ENCODE measurements at places on chromosomes 4 and X.

GRCh38 chrX:56744996-56745395, 16.0 kb downstream of the NBDY start:
- DNase-seq, result no peak

GRCh38 chrX:56564164-56564885, 898 bp downstream of the UBQLN2 start:
- DNase-seq, result no peak

GRCh38 chrX:20968996-20969395, 405.2 kb upstream of the CNKSR2 start:
- no peak for DNase-seq

DNA sequence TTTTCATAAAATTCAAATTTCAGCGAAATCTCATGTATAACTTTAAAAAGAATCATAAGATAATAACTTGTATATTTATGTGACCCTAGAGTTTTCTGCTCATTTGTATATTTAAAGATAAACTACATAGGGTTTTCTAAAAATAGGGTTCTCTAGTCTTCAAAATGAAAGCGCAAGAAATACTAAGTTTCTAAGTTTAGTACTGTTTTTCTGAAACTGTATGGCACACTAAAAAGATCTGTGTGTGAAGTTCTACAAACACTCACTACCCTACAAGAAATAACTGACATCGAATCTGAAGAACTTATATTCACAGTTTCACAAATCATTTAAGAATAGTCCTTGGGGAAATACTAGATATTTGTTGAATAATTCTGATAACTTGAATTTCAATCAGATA, 38.7 kb upstream of the NDST4 start:
- DNase-seq, result no peak

DNA sequence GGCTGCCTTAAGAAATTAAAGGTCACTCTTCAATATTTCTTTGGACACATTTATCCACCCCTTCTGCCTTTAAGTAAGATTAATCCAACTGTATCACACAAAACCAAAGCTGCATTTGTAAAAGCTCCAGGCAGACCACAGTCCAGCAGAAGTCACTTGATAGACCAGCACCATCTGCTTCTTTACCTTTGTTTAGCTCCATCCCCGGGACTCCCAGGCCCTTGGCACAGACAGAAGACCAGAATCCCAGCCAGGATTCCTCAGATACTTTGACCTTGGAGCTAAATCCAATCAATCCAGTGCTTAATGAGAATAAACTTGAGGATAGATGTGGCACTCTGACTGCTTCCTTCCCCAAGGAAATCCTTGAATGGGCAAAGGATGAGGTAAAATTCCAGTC, 333.1 kb upstream of the RASGEF1B start:
- no peak for DNase-seq

DNA sequence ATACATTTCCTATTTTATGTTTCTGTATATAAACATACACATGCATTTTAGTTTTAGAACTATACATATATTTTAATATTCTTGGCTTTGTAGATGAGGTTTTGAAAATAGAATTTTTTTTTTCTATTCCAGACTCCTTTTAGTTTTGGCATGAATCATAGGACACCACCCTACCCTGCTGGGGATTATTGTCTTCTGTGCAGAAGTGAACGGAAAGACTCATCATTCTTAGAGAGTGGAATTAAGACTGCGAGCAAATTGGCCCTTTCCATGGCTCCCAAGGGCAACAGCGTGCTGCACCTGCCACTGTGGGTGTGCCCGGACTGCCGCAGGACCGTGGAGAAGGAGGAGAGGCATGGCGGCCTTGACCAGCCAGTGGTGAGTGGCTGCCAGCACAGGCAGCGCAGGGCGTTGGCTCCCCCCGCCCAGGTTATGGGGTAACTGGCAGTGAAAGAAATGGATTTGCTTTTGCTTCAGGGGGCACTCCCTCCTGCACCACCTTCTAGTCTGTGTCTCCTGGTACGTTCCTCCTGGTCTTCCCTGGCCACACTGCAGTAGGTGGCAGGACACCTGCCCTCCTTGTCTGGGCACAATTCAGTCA, 59.6 kb downstream of the FAM193A start:
- DNase-seq, result no peak

DNA sequence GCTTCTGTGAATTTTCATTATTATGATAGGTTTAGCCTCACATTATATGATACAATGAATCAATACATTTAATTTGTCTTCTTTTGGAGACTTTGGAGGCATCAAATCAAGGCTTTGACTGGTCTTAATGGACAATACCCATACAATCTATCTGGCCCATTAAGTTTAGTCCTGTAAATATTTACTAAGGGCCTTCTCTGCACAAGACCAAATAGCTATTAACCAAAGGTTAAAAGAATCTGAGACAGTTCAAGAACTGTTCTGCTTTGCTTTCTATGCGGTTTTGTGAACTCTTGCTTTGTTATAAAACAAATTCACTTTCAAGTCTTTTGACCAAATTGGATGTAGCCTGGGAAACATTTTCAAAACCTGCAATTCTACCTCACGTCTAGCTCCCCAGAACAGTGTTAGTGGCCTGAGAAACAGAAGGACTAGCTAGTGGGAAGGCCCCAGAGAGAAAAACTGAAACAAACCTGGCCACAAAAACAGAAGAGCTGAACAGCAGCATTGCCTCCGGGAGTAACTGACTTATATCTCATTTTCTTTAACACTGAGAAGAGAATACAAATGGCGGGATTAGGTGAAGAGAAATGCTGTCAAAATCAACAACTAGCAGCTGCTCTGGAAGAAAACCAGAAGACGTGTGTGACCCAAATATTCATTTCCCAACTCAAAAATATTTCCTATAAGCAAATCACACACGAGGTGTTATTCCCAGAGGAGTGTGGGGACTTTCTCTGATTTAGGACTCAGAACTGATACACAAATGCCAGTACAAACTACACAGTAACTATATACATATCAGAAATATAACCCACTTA, 548 bp downstream of the TLR1 start:
- DNase-seq, result no peak

DNA sequence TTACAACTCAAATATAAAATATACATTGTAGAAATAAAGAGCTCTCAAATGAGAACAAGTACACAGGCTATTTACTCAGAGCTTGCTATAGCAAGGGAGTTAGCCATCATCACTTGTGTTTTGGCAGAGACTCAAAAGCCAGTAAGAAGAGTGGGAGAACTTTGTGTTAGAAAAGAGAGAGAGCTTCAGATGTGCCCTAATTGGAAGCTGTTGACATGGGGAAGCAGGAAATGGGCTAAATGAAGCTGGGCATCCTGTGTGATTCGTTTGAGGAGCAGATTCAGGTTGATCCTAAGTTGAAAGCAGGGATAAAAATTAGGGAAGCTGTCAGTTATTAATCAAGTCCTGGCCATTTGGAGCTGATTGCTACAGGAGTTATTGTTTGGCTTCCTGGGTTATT, 207.4 kb upstream of the MAOA start:
- no peak for DNase-seq

DNA sequence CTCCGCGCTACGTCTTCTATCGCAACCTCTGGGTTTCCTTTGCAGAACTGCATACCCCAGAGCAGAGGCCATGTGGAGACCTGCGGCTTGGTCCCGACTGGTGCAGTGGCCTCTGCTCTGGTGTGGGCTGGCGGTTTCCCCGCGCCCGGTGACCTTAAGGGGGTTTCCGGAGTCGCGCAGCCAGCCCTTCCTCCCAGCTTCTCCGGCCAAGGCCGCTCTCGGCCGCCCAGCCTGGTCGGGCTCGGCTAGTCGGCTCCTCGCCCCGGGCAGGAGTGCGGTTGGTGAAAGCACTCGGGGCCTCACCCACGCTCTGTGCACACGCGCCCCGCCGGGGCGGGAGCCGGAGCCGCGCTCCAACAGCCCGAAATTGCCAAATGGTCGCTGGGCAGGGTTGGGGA, 84.9 kb downstream of the BCOR start:
- no peak for DNase-seq

DNA sequence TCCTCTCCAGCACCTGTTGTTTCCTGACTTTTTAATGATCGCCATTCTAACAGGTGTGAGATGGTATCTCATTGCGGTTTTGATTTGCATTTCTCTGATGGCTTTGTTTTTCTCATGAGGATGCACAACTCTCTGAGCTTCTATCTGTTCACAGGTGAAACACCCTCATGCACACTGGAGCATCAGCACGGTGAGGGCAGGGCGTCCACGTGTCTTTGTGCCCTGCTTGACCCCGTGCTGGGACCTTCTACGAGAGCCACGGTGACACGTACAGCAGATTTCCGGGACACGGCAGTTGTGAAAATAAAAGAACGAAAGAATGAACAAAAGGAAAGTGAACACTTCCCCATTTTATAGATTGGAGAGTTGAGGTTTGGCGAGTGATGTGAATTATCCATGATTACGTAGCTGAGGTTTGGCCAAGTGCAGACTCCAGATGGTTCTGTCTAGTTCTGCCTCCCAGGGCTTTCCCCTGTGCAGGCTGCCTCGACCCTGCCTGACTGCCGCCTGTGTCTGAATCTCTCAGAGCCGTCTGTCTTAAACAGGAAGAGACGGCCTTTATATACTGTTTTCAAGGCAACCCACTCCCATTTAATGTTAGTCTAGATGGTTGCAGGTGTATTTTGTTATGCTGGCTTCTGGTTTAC, 67.8 kb upstream of the SORBS2 start:
- DNase-seq, result no peak

DNA sequence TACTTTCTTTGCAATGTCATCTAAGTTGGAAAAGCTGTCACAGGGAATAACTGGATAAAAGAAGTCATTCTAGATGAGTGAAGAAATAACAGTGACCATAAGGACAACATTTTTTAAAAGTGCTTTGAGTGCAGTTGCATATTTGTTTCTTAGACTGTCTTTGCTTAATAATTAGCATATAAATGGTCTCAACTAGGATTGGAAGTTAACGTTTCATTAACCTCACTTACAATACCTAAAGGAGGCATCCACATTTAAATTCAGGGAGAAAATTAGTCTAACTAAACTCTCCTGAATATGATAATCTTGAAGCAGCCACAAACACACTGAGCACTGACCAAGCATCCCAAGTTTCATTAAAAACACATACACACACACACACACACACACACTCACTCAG, 780.7 kb downstream of the PCDH18 start:
- no peak for DNase-seq

- DNase-seq, result no peak
These were observed 53.5 kb downstream of the PTTG2 start for GRCh38 chr4:38013461-38014366.

- no peak for DNase-seq
These were observed 151.1 kb upstream of the TBC1D9 start for GRCh38 chr4:140906993-140907962.

DNA sequence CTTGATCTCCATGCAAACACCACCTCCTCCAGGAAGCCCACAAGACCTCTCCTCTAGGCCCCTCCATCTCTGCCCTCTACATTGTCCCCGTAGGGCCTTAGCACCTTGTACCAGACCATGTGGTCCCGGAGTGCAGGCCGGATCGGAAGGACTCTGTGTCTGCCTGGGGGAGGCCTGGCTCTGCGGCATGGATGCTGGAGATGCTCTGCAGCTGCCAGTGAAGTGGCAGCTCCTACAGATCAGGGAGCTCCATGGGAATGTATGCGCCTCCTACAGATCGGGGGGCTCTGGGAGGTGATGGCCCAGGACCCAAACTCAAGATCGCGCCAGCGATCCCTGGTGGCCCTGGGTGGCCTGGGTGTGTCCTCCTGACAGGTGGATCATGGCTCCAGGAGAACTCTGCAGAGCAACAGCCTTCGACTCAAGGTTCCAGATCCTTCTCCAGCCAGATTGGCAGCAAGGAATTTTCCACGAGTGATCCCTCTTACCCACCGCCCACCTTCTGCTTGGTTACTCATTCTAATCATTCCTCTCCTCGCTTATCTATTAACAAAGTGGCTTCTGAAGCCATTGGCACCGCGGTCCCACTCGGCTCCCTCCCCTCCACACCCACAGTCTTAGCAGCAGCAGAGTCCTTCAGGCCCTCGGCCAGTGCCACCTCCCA, 67.3 kb downstream of the ADRA2C start:
- no peak for DNase-seq

- DNase-seq, result no peak
These were observed 24.2 kb downstream of the MAGED1 start for GRCh38 chrX:51917604-51918003.

- no peak for DNase-seq
These were observed 448.7 kb downstream of the MID1IP1 start for GRCh38 chrX:39249999-39250398.

DNA sequence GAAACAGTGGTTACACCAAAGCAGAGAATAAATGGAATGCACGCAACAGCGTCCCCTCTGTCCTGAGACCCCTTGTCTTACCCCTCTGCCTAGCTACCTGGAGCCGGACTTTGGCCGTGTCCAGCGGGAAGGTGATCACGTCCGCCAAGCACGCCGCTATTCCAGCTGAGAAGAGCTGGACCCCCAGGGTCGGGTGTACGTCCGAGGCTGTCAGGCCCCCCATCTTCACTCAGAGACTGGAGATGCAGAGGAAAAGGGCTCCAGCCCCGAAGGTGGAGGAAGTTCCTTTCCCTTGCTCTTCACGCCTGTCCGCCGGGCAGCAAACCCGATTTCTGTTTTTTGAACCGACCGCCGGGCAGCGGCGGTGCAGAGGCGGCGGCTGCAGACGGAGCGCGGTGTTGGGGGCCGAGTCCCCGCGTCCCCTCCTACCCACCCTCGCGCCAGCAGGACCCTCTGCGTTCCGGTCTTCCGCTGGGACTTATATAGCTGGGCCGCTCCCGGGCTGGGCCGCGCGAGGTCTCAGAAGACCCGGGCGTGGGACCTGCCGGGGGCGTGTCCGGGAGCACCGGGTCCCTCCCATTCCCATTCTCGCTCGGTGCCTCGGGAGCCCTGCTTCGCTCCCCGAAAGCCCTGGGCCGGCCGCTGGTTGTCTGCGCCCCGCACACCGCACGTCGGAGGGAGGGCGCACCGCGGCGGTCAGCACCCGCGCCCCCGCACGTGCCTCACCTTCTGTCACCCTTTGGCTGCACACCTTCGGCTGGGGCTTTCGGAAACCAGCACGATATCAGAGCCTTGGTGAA, at the start of gene UCP1:
Gene UCP1 (minus strand): TSS at position 455 of the 800 bp plus-strand sequence. CDS start 232 bp downstream, at position 223.
- DNase-seq, result no peak

DNA sequence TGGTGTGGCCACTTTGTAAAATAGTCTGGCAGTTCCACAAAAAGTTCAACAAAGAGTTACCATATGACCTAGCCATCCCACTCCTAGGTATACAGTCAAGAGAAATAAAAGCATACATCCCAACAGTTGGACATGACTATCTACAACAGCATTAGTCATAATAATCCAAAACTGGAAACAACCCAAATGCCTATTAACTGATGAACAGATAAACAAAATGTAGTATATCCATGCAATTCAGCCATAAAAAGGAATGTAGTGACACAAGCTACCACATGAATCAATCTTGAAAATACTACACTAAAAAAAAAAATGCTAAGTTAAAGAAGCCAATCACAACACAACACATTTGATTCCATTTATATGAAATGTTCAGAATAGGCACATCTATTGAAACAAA, 16.1 kb downstream of the MED14 start:
- DNase-seq, result no peak

DNA sequence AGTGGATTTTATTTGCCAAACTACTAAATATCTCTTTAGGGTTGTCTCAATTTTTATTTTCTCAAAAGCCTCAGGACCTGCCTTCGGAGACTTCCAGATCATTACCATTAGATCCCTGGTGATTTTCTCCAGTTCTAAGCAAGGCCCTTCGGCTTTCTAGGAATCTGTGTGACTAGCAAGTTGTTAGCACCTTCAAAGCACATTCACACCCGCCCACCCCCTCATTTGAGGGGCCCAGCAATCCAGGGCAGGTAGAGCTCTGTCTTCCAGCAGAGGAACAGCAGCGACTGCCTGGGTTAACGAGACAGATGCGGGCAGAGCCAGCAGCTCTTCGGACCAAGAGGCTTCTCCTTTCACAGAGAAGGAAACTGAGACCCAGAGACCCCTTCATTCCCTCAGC, 2.0 kb downstream of the WDR1 start:
- no peak for DNase-seq

All from D721Med (cell line).